T follicular helper cell (primary cell): ENCODE measurements at places on chromosomes 3 and 15.

DNA sequence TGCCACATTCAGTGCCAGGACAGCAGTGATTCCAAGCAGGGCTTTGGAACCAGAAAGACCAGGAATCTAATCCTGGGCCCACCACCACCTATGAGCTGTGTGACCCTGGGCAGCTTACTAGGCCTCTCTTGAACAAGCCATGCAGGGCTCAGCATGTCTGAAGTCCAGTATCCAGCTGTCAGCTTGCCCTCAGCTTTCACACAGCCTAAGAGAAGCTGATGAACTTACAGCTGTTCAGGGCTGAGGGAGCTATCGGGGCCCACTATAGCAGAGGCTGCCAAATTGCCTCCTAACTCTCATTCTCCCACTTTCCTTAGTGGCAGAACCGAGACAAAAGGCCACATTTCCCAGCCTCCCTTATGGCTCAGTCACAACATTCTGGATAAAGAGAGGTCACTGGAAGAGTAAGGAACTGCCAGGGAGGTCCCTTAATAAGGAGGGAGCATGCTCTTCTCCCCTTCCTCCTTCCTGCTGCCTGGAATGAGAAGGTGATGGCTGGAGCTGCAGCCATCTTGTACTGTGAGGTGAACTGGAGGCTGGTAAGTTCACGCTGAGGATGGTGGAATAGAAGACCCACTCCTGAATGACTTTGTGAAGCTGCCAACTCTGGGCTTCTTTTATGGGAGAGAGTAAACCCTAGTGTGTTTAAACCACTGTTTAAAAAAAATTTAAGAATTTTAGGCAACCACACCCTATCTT is 34.5 kb downstream of the FEM1B start:
- DNase-seq = no peak

- DNase-seq = no peak
These were observed 66.0 kb downstream of the HMCES start for GRCh38 chr3:129344540-129345220.

DNA sequence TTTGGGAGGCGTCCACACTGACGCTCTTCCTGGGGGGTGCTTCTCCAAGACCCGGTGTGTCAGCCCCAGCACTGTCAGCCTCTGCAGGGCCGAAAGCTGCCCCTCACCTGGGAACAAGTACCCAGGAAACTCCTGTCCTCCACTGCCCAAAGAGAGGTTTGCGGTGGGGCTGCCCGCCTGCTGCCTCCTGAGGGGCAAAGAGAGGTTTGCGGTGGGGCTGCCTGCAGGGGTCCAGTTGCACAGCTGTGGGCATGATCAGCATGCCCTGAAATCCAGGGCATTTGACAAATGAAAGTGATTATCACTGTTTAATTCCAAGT is 15.1 kb upstream of the SNRPA1 start:
- DNase-seq = no peak

DNA sequence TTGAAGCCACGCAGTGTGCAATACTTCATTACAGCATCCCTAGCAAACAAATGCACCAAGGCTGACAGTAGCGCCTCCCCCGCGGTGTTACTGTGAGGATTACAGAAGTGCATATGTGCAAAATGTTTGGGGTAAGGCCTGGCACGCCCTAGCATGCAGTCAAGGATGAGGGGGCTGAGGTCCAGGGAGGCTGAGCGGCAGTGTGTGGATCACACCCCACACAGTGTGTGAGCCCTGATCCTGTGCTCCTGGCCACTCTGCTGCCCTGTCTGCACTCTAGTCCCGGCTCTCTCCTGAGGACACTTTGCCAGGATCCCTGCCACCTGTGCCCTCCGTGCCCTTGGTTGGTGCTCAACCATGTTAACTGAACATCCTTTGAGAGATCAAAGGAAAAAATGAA is 71.3 kb downstream of the WNT7A start:
- DNase-seq = no peak

DNA sequence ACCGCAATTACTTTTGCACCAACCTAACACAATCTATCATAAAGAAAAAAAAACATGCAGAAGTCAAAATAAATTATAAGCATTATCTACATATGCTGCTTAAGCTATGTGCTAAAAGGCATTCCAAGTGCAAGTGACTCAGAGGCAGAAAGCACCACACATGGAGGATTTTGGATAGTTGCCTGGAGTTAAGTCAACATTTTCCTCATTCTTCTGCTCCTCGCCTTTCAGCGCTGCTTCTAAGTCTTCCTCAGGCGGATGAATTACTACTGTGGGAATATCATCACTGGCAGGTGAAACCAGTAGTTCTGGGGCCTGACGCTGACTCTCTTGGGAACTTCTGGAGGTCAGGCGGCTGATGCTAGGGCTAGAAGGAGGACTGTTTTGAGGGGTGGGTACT is 53.1 kb downstream of the SLC4A7 start:
- DNase-seq = no peak

- DNase-seq = no peak
These were observed 32.5 kb upstream of the CCDC54 start for GRCh38 chr3:107344722-107345121.

DNA sequence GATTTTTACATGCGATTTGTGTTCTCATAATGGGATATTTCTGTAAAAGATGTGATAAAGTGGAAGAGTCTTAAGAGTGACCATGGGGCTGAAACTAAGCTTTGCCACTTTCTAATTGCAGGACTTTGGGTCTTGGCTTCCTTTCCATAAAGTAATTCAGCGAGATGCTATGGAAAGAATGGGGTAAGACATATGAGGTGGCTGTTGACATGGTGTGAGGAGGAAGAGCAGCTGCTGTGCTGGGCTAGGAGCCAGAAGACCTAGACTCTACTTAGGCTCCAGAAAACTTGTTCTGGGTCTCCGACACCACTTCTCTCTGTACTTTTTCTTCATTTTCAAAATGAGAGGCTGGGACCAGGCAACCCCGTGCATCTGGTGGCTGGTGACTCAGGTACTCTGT is 654.5 kb upstream of the CFAP20DC start:
- DNase-seq = no peak

GRCh38 chr3:152183473-152183872 is 85.3 kb upstream of the MBNL1 start:
- DNase-seq = peak; percentile 38

GRCh38 chr3:86948822-86949221 is 42.1 kb downstream of the VGLL3 start:
- no peak for DNase-seq

DNA sequence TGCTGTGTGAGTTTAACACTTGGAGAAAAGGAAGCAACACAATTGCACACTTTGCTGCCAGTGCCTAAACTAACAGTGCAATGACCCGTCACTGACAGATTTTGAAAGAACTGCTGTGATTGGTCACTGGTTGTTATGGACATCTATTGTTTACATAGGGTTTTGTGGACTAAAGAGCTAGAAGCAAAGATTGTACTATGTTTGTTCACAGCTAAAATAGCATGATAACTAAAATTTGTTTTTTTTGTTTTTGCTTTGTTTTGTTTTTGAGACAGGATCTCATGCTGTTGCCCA is 112.4 kb upstream of the GOLGA8J start:
- no peak for DNase-seq

GRCh38 chr3:188673646-188674186 is 498.1 kb upstream of the TPRG1 start:
- DNase-seq = no peak

- no peak for DNase-seq
These were observed 48.5 kb downstream of the RGMA start for GRCh38 chr15:93040288-93041158.

DNA sequence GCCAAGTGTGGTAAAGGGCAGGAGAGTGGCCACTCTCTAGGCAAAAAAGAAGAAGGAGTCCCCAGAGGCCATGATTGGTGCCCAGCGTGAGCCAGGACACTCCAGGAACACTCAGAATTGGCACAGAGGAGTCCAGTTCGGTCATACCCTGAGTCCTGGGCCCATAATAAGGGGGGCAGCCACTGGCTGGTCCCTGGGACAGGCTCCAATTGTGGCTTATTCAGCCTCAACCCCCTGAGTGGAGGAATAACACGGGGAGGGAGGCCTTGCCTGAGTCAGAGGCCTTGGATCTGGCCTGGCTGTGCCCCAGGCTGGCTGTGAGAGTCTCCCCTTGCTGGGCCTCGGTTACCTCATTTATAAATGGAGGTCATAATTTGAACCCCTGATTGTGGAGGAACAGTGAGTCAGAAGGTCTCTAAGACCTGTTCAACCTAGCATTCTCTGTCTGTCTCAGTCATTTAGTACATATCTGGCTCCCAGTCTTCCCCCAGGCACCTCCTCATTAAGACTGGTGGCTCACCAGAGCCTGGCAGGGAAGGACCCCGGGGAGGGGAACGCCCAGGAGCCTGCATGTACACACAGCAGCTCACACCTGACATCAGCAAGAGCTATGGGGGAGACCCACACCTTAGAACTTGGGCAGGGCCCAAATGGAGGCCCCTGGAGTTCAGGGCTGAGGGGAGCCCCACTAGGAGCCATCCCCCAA is 95.9 kb upstream of the ATP2B2 start:
- no peak for DNase-seq

GRCh38 chr3:116034086-116034485 is 410.8 kb downstream of the GAP43 start:
- DNase-seq = no peak

GRCh38 chr3:98171071-98171470 is 4.6 kb downstream of the OR5H15 start:
- no peak for DNase-seq

- DNase-seq = no peak
These were observed 21.4 kb upstream of the MYO5C start for GRCh38 chr15:52317022-52317421.
